ENCODE measurements at places on chromosomes 12 and 14.

- DNase-seq = no peak
These were observed 321.9 kb downstream of the RAD51B start for GRCh38 chr14:68141281-68142088.

- DNase-seq = no peak
These were observed 13.0 kb upstream of the NELL2 start for GRCh38 chr12:44889162-44889561.

DNA sequence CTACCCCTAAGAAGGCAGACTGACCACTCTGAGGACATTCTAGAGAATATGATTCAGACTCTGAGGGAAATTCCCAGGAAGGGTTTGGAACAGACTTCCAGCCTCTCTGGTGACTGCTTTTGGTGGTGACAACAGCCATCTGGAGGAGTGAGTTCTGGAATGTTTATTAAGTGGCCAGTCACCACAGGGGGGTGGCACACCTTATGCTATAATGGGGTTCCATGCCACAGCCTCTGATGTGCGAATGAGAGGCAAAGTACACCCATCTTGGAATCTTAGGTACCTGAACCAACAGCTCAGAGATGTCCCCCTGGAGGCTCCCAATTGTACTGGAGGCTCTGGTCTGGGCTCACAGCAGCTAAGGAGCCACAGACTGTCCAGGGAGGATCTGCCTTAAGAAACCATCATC lies 9.5 kb upstream of the TINF2 start:
- no peak for DNase-seq

GRCh38 chr14:76306131-76306530 lies 69.8 kb upstream of the ESRRB start:
- DNase-seq = no peak

DNA sequence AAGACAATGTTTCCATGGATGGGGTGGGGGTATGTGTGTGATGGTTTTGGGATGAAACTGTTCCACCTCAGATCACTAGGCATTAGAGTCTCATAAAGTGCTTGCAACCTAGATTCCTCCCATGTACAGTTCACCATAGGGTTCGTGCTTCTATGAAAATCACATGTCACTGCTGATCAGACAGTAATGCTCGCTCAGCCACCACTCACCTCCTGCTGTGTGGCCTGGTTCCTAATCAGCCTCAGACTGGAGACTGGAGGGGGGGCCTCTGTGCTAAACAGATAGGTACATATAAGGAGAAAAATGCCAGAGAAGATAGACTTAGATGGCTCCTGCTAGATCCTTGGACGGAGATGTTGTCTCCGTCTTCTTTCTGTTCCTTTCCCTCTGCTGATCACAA lies 1296.9 kb upstream of the SEL1L start:
- DNase-seq = no peak

GRCh38 chr14:68395604-68396003 lies 397.3 kb downstream of the ZFP36L1 start:
- no peak for DNase-seq

GRCh38 chr12:5947006-5947405 lies 1.9 kb upstream of the ANO2 start:
- DNase-seq = no peak

- no peak for DNase-seq
These were observed 3.3 kb upstream of the ASCL1 start for GRCh38 chr12:102954134-102954533.

DNA sequence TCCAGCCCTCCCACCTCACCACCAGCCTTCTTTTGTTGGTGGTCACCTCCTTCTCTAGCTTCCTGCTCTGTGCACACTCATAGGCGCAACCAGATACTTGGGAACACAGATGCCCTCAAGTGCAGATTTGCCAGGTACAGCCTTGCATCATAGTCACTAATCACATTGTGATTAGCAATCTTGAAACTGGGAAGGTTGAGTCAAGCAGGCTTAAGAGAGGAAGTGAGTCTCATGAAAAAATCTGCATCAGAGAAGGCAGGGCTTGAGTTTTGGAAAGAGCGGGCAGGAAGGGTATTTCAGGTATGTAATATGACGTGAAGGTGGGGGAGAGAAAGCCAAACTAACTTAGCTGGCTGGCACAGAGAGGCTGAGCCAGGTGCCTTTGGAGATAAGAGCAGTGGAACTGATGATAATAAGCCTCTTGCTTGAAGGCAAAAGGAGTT lies 2.7 kb upstream of the RABGGTA start:
- no peak for DNase-seq

DNA sequence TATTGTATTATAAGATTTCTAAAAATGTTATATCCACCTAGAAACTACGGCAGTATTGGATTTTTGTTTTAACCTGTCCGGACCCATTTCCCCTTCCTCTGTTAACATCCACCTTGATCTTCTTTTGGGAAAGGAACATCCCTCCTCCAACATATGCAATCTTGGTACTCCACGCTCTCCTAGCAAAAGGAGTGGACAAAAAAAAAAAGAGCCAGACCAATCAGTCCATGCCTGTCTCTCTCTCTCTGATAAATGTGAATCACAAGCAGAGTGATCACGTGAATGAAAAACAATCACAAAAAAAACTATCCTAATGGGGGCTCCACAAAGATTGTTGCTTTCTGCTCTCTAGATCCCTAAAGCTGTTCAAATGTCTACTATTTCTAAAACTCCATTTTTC lies 27.1 kb downstream of the OSBPL8 start:
- DNase-seq = no peak

- DNase-seq = no peak
These were observed 42.1 kb downstream of the SERPINA3 start for GRCh38 chr14:94654071-94654861.

DNA sequence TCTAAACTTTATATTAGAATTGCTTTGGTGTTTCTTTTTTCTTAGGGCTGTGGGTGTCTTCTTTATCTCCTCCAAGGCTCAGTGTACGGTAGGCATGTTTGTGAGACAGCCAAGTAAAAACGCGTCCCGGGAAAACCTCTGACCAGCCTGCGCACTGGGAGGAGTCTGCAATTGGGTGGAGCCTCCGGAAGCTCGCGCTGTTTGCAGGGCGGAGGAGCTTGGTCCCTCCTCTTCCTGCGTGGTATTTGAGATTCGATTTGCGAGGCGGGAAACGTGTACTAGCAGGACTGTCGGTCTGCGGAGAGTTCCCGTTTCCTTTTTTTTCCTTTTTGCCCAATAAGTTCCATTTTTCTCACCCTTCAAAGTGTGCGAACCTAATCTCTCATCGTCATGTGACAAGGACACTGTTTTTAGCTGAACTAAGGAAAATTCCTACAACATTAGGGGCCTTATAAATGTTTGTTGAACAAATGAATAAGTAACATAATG lies 182.1 kb upstream of the OTX2 start:
- no peak for DNase-seq

DNA sequence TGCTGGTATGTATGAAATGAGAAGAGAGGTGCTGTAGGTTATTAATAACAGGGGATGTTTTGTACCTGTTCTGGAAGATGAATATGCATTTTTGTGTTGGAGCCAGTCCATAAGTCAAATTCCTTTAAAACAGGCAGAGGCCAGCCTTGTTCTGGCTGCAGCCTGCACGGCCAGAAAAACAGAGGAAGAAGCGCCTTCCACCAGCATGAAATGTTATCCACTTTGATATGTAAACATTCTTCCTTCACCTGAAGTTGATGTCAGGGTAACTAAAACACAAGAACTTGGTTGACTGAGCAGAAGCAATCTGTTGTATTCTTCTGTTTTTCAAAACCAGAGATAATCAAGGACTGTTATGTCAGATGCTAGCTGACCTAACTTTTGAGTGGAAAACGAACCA lies 237.9 kb upstream of the PLEKHG7 start:
- no peak for DNase-seq

DNA sequence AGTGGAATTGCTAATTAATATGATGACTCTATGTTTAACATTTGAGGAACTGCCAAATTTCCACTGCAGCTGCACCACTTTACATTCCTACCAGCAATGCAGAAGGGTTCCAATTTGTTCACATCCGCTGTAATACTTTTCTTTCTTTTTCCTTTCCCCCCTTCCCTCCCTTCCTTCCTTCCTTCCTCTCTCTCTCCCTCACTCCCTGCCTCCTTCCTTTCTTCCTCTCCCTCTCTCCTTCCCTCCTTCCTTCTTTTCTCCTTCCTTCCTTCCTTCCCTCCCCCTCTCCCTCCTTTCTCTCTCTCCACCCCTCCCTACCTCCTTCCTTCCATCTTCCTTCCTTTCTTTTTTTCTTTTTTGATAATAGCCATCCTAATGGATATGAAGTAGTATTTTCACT lies 3.2 kb upstream of the PFKM start:
- no peak for DNase-seq

GRCh38 chr14:27050208-27050607 lies 452.4 kb upstream of the NOVA1 start:
- no peak for DNase-seq

DNA sequence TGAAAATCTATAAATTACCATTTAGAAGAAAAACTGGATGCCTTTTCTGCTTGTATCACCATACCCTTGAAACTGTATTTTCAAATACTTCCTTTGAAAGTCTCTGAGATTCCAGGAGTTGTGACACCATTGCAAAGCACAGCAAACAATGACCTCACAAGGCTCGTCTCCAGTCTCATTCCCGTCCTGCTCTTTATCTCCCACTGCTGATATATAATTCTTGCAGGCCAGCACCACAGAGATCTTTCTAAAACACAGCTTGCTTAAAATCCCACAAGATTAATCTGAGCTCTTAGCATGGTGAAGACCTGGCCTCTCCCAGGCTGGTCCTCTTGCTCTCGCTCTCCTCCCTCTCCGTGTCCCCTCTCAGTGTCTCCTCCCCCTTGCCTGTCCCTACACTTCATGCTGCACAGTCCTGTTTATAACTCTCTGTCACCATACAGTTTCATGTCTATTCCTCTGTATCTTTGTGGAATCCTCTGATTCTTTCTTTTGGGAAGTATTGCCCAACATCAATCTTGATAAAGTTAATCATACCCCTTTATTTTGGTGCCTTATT lies 51.8 kb downstream of the ZFYVE21 start:
- no peak for DNase-seq

GRCh38 chr12:24356240-24356804 lies 406.9 kb upstream of the SOX5 start:
- no peak for DNase-seq

- no peak for DNase-seq
These were observed 242.5 kb upstream of the ATP2B1 start for GRCh38 chr12:89951050-89951693.

GRCh38 chr12:57370696-57371095 lies 60.1 kb downstream of the R3HDM2 start:
- no peak for DNase-seq

DNA sequence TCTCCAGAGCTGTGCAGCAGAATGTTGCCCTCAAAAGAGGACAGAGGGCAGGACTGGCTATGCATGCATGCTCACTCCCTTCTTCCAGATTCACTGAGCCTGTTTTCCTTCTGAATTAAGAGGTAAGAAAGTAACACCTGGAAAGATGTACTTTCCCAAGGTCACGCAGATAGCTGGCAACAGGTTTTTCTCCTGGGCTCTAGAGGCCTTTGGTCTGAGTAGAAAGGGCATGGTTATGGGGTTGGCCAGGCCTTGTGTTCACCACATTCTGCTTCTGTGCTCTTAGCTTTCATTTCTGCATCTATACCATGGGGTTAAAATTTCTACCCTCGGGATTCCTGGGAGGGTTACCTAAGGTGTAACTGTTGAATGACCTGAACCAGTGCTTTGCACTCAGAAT lies 57.5 kb downstream of the RASSF3 start:
- DNase-seq = no peak

DNA sequence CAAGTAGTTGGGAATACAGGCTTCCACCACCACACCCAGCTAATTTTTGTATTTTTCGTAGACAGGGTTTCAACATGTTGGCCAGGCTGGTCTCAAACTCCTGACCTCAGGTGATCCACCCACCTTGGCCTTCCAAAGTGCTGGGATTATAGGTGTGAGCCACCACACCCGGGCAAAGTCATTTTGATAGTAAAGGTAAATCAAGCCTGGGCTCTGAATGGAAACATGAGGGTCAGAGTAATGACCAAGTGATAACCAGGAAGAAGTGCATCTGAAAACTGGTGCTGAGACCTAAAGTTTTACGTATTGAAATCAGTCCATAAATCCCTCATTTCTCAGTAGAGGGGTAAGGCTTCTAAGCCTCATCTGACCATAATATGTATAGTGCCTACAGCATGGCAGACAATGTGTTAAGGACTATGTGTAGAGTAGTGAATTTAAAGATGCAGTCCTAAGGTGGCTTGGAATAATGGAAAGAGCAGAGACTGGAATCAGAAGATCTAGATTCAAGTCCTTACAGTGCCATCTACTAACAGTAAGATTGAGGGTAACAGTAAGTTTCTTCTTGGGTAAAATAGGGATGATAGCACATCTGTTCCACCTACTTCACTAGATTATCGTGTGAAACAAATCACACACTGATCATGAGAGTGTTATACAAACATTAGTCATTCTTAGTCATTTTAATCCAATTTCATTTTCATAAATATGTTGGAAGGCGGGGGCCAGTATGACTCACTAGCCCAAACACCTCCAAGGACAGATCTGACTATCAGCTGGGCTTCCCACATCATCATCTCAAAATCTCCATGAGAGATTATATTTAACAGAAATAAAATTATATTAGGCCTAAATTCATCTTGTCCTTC lies 11.2 kb downstream of the MAP4K5 start:
- no peak for DNase-seq

- no peak for DNase-seq
These were observed 9.5 kb downstream of the BEST3 start for GRCh38 chr12:69689638-69690037.

DNA sequence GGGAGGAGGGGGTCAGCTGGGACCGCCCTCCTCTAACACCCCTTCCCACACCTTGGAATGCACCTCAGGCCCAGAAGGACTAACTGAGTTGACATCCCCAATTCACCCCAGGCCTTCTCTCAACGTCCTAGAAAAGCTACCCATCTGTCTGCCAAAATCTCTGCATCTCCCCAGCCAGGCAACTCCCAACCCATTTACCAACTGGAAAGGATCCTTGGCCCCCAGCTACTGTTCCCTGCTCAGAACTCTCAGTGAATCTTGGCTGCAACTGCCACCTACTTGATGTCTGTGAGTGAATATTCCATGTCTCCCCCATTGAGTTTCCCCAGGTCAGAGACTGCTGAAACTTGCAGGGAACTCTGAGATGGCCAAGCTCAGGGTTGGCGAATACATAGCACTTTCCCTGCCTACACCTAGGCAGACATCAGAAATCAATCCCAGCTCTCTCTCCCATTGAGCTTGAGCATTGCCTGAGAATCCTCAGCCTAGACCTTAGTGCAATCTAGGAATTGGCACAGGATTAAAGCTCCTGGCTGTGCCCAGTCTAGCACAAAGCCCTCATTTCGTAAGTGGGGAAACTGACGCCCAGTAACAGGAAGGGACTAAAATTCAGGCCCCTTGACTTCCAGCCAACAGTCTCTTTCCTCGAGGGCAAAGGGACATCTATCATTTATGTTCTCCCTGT lies 71.9 kb upstream of the NCOR2 start:
- no peak for DNase-seq

GRCh38 chr12:78034025-78034424 lies 203.3 kb downstream of the NAV3 start:
- no peak for DNase-seq

GRCh38 chr12:97609957-97610356 lies 147.4 kb downstream of the RMST start:
- DNase-seq = no peak

GRCh38 chr12:123907726-123908476 lies 64.7 kb downstream of the CCDC92 start:
- no peak for DNase-seq

- no peak for DNase-seq
These were observed 30.0 kb downstream of the SLC39A9 start for GRCh38 chr14:69428289-69428998.

Measured in SK-N-MC (cell line).